Fibroblast of lung (primary cell): ENCODE measurements at places on chromosomes 1 and 21. TPM values are rescaled to one million over a fixed set of nuclear protein-coding genes. Genes with fewer than 3 reads are reported as not detected.

- no peak for DNase-seq
Measured at GRCh38 chr1:200901350-200901749, 6.7 kb downstream of the INAVA start.

GRCh38 chr1:35463232-35463631 is 94.0 kb downstream of the KIAA0319L start:
- DNase-seq: no peak

- peak; percentile 75 for DNase-seq
Measured at GRCh38 chr1:9294405-9294773, 1.7 kb downstream of the SPSB1 start.

DNA sequence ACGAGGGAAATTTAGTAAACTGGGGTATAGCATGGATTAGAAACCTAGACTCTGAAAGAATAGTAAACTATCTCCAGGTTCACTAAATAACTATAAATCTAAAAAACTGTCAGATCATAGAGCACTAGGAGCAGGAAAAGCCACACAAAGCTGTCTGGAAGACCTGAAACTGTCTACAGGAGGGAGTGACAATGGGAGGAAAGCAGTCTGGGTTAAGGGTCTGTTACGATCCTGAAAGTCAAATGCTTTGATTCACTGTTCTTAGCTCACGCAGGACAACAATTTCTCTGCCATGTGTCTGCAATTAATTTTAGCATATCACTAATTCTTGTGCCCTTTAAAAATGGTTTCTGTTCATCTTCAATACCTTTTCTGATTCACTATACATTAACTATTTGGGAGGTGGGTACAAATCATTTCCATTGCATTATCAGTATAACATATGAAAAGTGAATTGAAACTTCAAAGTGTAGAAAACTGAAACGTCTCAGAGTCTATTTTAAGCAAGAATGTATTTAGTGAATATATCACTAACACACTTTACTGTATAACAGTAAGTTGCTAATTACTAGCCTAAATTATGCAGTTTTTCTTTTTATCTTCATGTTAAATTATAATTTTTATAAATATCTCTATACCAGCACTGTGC is 18.4 kb downstream of the CEP170 start:
- DNase-seq: no peak

DNA sequence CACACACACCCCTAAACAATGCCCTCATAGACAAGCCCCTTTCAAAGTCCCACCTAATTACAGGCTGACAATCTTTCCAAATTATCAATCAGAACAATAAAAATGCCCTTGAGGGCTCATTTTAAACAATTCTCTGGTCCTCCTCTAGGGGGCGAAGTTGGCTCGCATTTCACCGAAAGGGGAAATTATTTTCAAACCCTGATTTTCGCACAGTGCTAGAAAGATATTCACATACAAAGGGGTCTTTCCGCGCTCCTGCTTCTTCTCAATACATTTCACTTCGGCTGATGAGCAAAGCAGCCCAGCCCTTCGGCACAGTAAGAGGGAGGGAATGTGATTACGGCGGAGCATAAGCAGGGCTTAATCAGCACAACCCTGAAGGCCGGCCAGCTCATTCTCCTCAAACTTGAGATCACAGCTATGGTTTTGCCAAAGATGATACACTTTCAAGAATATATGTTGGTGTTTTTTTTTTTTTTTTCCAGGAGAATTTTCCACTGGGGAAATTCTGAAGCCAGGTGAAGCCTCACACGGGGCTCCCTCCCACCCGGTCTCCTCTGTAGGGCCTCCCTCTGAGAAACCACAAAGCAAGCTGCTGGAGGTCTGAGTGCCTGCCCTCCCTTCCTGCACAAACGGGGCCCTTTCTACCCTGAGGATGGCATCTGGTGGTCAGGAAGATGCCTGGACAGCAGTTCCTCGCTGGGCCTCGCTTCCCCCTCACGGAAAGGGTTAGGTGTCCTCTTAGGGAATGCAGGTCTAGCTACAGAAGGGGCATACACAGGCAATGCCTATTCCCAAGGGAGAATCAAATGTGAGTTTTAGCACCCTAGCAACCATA is 66.9 kb downstream of the GNG12 start:
- peak; percentile 82 for DNase-seq

DNA sequence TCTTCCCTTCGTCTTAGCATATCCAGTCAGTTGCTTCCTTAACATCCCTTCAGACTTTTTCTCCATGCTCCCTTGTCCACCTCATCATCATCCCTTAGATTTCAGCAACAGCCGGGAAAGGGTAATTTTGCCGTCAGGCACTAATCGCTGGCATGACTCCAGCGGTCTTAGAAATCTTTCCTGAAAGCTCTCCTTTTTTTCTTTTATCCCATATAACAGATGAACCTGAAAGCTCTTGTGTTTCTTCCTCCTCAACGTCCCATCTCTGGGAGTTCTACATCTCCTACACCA is 10.4 kb upstream of the BOLA1 start:
- no peak for DNase-seq

DNA sequence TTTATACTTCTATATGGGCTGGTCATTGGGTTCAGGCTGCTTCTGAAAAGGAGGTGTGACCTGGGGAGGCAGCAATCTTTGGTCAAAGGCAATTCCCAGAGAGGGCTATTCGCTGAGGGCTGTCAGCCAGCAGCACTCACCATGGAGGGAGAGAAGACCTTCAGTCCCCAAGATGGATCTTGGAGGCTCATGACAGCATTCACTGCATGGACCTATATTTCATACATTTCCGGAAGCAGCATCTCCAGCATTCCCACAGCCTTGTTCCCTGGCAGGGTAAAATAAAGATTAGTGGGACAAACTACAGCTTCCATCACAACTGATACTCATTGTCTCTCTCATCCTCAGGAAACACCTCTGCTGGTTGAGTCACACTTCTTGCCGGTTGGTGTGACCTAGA is 146.6 kb downstream of the CNIH3 start:
- no peak for DNase-seq

GRCh38 chr1:33634806-33635205 is 162.4 kb downstream of the ZSCAN20 start:
- peak; percentile 15 for DNase-seq

- DNase-seq: no peak
Measured at GRCh38 chr1:159641221-159641620, 53.6 kb downstream of the APCS start.

DNA sequence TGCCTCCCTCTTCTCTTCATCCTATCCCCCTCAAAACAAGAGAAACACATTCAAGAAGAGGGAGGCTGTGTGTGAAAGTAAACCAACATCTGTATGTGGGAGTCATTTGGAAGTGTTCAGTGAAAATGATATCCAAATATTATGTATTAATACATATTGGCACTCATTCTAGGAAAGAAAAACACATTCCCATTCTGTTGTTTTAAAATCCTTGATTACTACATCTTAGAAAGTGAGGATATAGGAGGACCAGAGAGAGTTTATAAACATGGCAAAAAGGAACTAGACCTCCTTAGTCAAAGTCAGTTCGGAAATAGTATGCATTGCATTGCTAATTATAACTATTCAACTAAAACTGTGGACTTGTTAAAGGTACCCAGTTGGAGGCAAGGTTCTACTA is 786.6 kb downstream of the ADGRL2 start:
- no peak for DNase-seq

DNA sequence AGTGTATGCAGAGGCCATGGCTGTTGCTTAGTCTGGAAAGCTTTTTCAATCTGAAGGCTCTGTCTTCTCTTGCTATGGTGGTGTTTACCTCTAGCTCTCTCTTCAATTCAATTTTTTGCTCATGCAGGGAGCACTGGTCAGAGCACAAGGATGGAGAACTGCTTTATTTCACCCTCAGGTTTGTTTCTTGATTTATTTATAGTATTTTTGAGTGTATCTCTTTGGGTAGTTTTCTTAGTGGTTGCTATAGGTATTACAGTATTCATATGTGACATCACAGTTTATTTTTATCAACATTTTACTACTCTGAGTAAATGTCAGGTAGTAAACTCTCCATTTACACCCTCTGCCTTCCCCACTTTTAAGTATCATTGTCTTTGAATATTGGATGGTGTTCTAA is 147.9 kb downstream of the RASAL2 start:
- no peak for DNase-seq

Gene LHX8
- not detected in 2 replicates for total RNA-seq

Gene TLR5
- 0.17 and 0.77 TPM in 2 replicates for total RNA-seq

Gene CLCA2
- 3.5 and 9.2 TPM in 2 replicates for total RNA-seq

Gene C8A
- not detected in 2 replicates for total RNA-seq

Gene LCE1A
- not detected in 2 replicates for total RNA-seq

Gene SLC45A3
- 1.5 and 2.3 TPM in 2 replicates for total RNA-seq
